ENCODE measurements at places on chromosomes 1 and 21.
A peak's percentile ranks its signal among the peaks of the same experiment; 100 is the strongest.

DNA sequence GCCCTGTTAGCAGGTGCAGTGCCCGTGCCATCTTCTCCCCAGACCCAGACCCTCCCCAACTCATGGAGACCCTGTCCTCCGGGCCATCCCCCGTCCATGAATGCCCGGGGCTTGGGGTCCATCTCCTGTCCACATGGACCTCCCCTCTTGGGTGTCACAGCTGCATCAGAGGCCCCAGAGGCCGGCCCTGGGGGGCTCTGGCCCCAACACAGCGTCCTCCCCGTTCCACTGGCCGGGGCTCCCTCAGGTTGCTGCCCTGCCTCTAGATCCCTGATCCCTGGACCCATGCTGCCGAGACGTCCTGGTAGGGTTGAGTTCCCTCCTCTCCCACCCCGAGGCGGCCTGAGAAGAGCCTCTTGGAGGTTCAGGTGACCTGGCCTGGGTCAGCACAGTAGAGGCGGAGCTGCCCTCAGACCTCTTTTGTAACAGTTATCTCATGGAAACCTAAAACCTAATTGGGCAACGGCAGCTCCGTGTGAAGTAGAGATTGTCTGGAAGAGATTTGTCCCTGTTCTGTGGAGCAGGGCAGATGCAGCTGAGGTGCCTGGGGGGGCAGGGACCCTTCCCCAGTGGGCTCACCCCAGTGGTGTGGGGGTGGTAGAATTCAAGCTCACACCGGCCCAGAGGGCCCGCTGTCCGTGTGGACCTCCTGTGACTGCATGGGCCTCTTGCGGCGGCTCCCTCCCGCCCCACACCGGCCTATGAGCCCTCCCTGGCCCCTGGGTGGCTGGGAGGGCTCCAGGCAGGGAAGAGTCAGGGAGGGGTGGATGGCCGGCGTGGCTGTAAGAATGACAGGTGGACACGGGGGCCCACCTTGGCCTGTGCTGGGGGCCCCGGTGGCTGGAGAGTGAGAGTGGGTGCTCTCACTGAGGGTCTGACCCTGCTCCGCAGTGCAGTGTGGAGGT lies 56.1 kb downstream of the SKI start:
- no peak for DNase-seq

DNA sequence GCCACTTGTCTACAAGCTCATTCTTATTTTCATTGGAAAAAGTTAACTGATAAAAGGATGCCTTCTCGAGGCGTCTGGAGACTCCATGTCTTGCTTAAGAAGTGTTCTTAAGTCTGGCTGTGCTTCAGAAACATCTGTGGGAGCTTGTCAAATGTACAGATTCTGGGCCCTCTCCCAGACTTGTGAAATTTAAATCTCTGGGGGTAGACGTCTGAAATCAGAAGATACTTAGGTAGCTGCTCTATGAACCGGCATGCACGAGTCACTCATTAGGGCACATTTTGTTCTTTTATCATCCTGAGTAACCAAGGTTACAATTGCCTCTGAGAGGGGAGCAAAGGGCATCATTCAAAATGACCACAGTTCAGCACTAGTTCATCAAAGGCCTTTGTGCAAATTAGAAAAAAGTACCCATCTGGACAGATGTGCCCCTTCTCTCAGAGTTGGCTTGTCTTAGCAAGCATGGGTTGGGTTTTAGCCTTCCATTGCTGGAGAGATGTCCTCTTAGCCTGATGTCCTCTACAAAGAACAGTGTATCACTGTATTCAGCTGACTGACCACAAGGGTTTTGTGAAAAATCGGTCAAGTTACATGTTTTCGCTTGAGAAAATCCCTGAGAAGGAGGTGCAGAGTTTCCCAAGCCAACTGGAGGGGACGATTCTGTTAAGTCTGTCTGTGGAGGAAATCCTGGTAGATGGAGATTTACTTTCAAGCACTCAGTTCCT lies 156.9 kb downstream of the ASTN1 start:
- no peak for DNase-seq

DNA sequence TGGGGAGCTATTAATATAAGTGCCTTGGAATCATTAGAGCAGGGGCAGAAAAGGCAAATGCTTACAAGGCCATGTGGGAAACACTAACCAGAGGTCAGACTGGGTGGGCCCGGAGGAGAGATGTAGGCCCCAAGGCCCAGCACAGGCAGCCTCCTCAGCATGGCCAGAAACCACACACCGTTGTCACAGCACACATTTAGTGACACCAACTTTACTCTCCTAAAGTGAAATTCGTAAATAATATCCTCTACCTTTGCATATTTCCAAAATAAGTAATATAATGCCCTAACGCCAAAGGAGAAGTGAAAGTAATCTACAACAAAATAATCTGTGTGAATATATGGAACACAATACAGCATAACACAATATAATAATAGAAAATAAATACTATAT lies 62.6 kb downstream of the KIF21B start:
- DNase-seq: no peak

DNA sequence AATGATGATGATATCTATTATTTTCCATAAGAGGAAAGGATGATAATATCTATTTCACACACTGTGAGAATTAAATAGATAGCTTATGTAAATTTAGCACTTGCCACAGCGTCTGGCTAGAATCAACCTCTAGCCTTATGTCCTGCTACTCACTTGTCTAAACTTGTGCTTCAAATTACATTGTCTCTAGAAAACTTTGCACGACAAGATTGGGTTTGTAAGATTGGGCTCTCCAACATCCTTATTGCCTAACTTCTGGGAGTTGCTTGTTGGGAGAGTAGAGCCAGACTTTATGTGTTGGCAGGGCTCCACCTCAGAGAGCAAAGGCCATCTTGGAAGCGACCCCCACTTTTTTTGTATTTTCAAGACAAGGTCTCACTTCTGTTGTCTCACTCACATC lies 50.0 kb upstream of the POGK start:
- DNase-seq: no peak

DNA sequence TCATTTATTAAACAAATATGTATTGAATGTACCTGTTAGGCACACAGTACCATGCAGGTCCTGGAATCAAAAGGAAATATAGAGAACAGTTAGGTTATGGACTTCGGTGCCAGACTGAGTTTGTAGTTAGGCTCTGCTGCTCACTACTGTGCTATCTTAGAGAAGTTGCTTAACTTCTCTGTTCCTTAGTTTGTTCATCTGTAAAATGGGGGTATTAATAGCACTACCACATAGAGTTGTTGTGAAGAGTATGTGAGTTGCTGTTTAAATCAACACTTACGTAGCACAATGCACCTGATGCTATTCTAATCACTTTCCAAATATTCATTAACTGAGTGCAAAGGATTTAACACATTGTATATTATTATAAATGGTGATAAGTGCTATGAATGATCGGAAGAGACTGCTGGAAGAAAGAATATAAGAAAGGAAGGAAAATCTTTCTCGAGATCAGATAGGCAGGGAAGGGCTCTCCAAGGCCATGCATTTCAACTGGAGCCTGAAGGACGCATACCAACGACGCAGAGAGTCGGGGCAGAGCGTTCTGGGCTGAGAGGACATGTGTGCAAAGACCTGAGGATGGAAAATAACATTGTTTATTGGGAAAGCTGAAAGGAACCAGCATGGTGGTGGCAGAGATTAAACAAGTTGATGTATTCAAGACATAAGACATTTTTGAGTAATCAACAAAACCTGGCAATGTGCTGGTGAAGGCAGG lies 3.5 kb upstream of the AKNAD1 start:
- DNase-seq: no peak

GRCh38 chr1:218494449-218494852 lies 149.3 kb downstream of the TGFB2 start:
- DNase-seq: peak; percentile 48

GRCh38 chr21:39881661-39882060 lies 14.4 kb downstream of the PCP4 start:
- no peak for DNase-seq

- DNase-seq: no peak
These were observed 119.7 kb downstream of the PROX1 start for GRCh38 chr1:214107322-214108096.

DNA sequence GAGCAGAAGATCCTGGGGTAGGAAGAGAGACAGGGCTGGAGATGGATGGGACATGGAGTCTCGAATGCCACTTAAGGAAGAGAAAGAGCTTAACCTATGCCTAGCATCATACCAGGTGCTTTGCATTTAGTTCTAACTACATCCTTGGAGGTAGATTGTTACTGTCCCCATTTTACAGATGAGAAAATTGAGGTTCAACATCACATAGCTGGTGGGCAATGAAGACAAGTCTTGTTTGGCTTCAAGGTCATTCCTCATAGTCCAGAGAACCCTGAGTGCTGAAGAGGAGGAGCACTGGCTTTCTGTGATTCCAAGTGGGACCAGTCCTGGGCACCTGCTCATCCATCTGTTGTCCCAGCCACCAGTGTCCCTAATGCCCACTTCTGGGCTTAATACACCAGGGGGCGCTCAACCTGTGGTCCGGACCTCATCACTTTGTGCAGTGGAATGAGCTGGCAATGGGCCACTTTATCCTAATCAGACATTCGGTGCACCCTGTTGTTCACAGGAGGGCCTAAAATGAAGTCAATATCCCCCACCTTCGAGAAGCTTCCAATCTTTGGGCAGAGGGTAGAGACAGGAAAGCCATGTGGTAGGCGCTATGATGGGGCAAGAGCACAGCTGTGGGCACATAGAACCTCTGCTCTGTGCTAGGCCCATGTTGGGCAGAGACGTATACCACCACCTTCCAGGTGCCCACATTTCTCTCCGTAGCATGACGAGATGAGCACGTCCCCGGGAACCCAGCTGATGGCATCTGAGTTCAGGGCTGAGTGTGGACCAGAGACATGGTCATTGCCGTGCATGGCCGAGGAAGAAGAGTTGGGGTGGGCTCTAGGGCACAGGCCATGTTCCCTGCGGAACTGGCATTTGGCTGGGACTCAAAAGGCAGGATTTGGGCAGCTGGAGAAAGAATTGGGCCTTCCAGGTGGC lies 9.2 kb downstream of the RPS6KA1 start:
- peak; percentile 60 for DNase-seq

GRCh38 chr21:32562915-32563314 lies 22.4 kb downstream of the TCP10L start:
- no peak for DNase-seq

DNA sequence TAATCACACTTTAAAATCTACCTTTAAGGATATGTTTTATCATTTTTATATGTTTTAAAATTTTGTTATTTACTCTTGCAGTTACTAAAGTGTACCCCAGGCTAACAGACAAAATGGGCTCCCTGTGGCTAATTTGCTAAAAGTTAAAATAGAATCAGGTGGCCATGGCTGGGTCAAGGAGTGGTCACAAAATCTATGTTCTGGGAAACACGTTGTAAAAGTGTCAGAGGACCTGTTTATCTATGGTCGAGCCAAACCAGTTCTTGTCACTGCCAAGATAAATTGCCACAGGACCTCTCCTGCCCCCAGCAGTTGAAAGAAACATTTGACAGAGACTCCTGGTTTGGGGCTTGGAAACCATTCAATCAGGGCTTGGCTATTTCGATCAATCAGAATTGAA lies 21.2 kb upstream of the TTLL7 start:
- no peak for DNase-seq

GRCh38 chr1:240405751-240406150 lies 206.2 kb downstream of the GREM2 start:
- DNase-seq: no peak

- no peak for DNase-seq
These were observed 48.4 kb downstream of the ARHGEF16 start for GRCh38 chr1:3502641-3503524.

DNA sequence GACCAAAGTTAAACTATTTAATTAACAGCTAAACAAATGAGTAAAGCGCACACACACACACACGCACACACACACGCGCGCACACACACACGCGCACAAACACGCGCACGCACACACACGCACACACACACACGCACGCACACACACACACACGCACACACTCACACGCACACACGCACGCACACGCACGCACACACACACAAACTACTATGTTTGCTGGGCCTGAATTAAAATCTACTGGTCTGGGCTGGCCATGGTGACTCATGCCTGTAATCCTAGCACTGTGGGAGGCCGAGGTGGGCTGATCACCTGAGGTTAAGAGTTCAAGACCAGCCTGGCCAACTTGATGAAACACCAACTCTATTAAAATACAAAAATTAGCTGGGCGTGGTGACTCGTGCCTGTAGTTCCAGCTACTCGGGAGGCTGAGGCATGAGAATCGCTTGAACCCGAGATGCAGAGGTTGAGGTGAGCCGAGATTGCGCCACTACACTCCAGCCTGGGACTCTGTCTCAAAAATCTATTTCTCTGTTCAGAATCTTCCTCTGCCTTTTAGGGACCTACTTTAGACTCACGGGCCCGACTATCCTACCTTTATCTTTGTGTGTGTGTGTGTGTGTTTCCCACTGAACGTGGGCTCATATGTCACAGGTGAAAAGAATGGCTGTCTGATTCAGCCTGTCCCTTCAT lies 37.5 kb upstream of the DNAJC11 start:
- no peak for DNase-seq

DNA sequence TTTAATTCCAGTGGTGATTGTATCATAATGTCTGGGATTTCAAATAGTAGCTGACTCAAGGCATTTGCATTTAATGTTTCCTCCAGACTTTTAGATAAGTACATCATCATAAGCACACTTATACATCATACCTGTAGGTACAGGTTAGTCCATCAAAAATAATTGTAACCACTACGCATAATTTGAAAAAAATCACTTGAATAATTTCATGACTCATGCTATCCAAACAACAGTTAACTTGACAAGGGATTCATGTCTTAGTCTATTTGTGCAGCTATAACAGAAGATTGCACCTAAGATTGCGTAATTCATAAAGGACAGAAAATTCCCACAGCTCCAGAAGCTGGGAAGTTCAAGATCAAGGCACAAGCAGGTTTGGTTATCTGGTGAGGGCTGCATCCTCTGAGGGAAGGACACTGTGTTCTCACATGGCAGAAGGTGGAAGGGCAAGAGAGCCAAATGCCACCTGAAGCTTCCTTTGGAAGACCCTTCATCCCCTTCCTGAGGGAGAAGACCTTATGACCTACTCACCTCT lies 801.7 kb upstream of the BRINP3 start:
- no peak for DNase-seq

DNA sequence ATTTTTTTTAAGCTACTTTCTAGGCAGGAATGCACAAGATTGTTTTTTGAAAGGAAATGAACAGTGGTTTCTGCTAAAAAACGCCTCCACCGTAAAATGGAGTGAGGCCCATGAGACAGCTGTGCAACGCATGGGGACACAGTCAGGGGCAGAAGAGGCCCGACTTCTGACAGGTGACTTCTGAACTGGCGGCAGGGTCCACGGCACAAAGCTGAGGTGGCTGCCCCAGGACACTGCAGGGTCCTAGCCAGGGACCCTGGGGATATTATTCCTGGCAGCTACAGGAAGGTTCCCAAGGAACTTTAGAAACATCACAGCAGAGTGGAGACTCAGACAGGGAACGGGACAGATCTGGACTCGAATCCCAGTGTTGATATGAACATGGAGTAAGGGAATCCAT lies 75.1 kb downstream of the SIM2 start:
- peak; percentile 26 for DNase-seq

DNA sequence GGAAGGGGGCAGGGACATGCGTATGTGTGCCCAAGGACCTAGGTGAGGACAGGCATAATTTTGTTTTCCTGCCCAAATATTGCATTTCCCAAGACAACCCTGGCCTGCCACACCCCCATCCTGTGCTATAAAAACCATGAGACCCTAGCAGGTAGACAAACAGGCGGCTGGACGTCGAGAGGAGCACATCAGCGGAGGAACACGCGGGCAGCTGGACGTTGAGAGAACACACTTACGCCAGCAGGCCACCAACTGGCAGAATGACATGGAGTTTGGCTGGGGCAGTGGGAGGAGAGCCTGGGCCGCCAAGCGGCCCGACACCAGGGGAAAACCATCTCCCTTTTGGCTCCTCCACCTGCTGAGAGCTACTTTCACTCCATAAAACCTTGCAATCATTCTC lies 3.0 kb upstream of the FGGY start:
- DNase-seq: no peak

GRCh38 chr1:245345191-245345884 lies 190.6 kb downstream of the KIF26B start:
- DNase-seq: no peak

Data from ecto neural progenitor cell (in vitro differentiated cells).